Fibroblast of mammary gland (primary cell): ENCODE measurements at places on chromosomes 7 and 10.

DNA sequence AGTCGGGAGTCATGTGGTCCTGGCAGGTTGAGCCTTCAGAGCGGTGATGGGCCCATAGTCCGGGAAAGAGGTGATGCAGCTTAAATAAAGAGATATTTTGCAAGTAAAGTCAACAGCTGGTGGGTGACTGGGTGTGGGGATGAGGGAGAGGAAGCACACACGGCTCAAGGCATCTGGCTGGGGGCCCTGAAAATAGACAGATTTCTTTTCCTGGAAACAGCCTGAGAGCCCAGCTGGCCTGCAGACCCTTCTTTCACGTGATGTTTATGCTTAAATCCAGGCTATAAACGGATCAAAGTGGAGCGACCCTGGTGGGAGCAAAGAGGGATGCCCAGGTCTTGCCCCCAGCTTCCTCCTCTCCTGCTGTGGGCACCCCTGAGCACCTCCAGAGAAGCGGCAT, 149.1 kb downstream of the TEX36 start:
- DNase-seq = no peak

GRCh38 chr7:46170792-46171191, 249.7 kb upstream of the IGFBP3 start:
- no peak for DNase-seq

GRCh38 chr7:82211333-82211732, 232.2 kb downstream of the CACNA2D1 start:
- no peak for DNase-seq

GRCh38 chr10:87860816-87861403, 2.4 kb downstream of the KLLN start:
- no peak for DNase-seq

- no peak for DNase-seq
Measured at GRCh38 chr10:32540691-32541470, 94.9 kb downstream of the CCDC7 start.

- no peak for DNase-seq
Measured at GRCh38 chr10:112168733-112169132, 14.8 kb downstream of the GPAM start.
